Activated naive CD8-positive, alpha-beta T cell treated with anti-CD3 and anti-CD28 coated beads, Interleukin-2, amount 50 U/mL, for 24 hours (primary cell): ENCODE measurements at places on chromosomes 1 and 21.

DNA sequence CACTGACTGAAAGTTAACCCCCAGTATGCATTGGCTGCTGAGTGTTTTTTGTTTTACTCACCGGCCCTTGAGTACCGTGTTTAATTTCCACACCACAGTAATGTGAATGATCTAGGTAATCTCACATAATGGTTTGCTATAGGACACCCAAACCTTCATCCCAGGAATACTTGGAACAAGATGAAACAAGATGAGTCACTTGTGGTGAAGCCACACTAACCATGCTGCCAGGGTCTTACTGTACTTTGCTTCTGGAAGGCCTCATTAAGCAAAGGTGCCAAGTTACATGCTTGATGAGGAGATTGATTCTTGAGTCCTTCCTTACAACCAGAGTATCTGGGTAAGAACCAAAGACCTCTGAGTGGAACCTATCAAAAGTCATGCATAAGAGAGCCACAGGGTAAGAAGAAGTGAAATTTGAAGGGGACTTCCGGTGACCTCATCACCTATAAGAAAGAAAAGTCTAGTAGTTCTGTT, 163.3 kb downstream of the NRIP1 start:
- no peak overlapping the region for H3K4me3 ChIP-seq
- peaks cover 22% of the 10 kb centered on the region for H3K4me1 ChIP-seq
- H3K36me3 ChIP-seq = no peaks in the 10 kb centered on the region
- no peak for DNase-seq
- peak overlapping the region; percentile 36 for H3K27ac ChIP-seq

- peak overlapping the region; percentile 18 for H3K27ac ChIP-seq
- peak overlapping the region; percentile 79 for H3K4me3 ChIP-seq
- H3K36me3 ChIP-seq = no peaks in the 10 kb centered on the region
- peaks cover 76% of the 10 kb centered on the region for H3K4me1 ChIP-seq
- no peak for DNase-seq
These were observed 4.3 kb upstream of the LHX9 start for GRCh38 chr1:197912739-197913494.

DNA sequence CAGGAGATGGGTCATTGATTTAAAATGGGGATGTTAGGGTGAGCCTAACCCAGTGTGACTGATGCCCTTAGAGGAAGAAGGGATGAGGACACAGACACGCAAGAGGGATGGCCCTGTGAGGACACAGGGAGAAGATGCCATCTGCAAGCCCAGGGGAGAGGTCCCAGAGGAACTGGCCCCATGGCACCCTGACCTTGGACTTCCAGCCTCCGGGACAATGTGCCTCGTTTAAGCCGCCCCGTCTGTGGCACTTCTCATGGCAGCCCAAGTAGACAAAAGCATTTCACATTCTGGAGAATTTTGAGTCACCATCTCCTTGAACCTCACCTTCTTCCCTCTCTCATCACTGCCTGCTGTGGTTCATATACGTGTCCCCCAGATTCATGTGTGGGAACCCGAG, 20.1 kb upstream of the PCBP3 start:
- no peaks in the 10 kb centered on the region for H3K36me3 ChIP-seq
- H3K27me3 ChIP-seq = peaks cover 10% of the 10 kb centered on the region
- no peaks in the 10 kb centered on the region for H3K4me1 ChIP-seq
- no peak overlapping the region for H3K4me3 ChIP-seq

DNA sequence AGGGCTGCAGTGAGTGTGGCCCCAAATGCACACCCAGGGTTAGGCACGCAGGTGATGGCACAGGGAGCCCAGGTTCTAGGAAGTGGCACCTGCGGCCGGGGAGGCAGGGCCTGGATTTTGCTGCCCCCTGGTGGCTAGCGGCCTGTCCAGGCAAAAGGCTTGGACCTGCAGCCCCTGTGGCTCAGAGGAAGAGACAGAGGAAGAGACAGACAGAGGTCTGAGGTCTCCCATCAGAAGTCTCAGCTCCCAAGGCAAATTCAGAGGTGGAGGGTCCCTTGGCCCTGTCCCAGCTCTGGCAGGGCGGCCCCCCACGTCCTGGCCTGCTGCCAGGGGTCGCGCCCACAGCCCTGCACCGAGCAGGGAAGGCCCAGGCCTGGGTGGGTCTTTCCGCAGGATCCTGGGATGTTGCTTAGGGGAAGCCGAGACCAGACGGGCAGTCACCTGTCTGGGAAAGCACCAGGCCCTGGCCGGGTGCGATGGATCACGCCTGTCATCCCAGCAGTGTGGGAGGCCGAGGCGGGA, 8.0 kb upstream of the TNFRSF14 start:
- peak overlapping the region; percentile 94 for H3K27ac ChIP-seq
- H3K4me1 ChIP-seq = peaks cover 34% of the 10 kb centered on the region
- DNase-seq = peak; percentile 91
- H3K36me3 ChIP-seq = no peaks in the 10 kb centered on the region
- H3K4me3 ChIP-seq = peak overlapping the region; percentile 80

- H3K36me3 ChIP-seq = no peaks in the 10 kb centered on the region
- H3K4me3 ChIP-seq = no peak overlapping the region
- DNase-seq = no peak
- H3K4me1 ChIP-seq = peaks cover 26% of the 10 kb centered on the region
- H3K27ac ChIP-seq = peak overlapping the region; percentile 53
These were observed 5.4 kb downstream of the PAX7 start for GRCh38 chr1:18635891-18636595.

DNA sequence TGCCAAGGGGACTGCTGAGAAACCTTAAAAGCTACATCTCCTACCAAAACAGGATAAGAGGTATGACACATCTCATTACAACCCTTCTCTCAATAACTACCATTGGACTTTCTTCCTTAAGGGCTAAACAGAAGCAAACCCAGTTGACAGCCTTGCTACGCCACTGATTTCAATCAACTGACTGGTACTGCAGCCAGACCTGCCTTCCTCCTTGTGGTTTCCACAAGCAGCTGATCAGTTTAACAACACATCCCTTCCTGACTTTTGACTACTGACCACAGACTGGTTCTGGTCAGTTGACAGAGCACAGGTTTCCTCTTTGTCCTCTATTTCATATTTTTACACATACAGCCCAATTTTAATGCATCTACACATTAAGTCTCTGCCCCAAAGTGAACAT, 108.8 kb downstream of the ADAMTS1 start:
- no peaks in the 10 kb centered on the region for H3K4me1 ChIP-seq
- H3K27me3 ChIP-seq = no peaks in the 10 kb centered on the region
- DNase-seq = no peak
- no peaks in the 10 kb centered on the region for H3K36me3 ChIP-seq
- no peak overlapping the region for H3K27ac ChIP-seq
- no peak overlapping the region for H3K4me3 ChIP-seq

DNA sequence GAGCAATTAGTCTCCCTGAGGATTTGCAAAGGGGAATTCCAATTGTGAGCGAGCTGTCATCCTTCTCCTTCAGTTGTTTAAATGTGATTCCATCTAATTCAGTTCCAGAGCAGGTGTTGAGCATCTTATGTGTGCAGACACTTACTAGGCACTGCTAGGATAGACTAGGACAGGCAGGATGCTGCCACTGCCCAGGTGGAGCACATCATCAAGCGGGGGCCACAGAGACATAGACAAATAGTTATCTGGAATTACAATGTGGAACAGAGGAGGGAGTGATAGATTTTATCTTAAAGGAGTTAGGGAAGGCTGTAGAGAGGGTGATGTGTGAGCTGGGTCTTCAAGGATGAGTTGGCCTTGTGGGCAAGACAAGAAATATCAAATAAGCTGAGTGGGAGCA, 55.9 kb downstream of the CDC7 start:
- H3K27me3 ChIP-seq = no peaks in the 10 kb centered on the region
- H3K4me1 ChIP-seq = peaks cover 78% of the 10 kb centered on the region
- peak overlapping the region; percentile 92 for H3K27ac ChIP-seq

DNA sequence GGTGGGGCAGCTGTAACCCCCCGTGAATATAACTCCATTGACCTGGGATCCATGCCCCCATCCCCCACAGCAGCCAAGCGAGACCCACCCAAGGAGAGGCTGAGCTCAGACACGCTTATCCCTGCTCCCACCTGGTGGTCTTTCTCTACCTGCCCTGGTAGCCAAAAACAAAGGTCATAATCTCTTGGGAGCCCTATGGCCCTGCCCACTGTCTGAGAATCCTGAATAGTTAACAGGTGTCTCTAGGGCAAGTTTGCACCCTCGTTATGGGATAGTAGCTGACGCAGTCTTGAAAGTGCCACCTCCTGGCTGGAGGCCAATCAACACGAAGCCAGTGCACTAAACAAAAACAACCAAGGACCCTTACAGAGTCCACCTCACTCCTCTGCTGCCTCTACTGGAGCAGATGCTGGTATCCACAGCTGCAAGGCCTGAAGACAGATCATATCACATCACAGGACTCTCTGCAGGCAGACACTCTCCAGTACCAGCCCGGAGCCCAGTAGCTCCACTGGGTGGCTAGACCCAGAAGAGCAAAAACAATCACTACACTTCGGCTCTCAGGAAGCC, 134.3 kb upstream of the C1orf174 start:
- no peak overlapping the region for H3K27ac ChIP-seq
- H3K27me3 ChIP-seq = peaks cover 12% of the 10 kb centered on the region
- DNase-seq = no peak
- no peaks in the 10 kb centered on the region for H3K4me1 ChIP-seq
- no peak overlapping the region for H3K4me3 ChIP-seq

DNA sequence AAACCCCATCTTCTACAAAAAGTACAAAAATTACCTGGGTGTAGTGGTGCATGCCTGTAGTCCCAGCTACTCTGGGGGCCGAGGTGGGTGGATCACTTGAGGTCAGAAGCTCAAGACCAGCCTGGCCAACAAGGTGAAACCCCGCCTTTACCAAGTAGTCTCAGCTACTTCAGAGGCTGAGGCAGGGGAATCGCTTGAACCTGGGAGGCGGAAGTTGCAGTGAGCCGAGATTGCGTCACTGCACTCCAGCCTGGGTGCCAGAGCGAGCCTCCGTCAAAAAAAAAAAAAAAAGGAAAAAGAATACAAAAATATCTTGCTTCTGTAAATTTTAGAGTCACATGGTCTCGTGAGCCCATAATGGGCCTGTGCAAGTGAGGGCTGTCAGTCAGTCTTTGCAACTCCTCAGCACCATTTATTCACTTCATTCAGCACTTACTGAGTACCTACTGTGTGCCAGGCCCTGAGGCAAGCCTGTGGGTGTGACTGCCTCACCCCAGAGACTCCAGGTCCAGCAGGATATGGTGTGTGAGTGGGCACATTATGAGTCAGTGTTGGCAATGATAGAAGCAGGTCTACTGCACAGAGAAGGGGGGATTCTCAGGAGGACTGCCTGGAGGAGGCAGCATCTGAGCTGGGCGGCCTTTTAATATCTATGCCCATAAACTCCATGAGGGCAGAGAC, 46.8 kb upstream of the TARDBP start:
- peaks cover 22% of the 10 kb centered on the region for H3K27me3 ChIP-seq
- H3K4me1 ChIP-seq = peaks cover 21% of the 10 kb centered on the region
- H3K4me3 ChIP-seq = peak overlapping the region; percentile 49
- DNase-seq = peak; percentile 44

DNA sequence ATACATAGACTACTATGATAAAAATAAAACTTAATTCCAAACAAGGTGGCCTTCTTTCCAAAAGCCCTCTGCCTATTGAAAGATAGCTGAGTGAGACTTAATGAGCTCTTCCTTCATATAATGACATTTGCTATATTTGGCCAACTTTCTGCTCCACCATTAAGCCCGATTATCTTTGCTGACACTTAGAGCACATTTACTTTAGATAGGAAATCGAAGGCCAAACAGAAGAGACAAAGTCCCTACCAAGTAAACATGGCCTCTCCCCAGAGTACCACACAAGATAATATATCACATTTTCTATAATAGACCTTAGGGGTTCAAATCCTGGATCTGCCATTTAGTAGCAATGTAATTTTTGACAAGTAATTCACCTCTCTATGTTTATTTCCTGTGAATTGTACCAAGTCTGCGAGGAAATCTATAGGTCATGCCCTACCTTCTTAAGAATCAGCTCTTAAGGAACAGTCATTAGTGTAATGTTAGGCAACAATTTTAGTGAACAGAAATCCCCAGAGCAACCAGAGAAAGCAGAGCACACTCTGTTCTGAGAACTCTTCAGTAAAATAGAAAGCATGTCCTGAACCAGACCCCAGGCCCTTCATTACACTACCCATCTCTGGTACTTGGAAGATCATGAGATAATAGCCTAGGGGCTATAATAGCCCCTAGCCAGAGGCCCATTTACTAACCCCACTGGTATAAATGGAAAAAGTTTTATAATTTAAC, 17.3 kb upstream of the COA6 start:
- no peak for DNase-seq
- H3K27me3 ChIP-seq = no peaks in the 10 kb centered on the region
- H3K36me3 ChIP-seq = no peaks in the 10 kb centered on the region
- H3K27ac ChIP-seq = no peak overlapping the region
- peaks cover 8% of the 10 kb centered on the region for H3K4me1 ChIP-seq

- no peak overlapping the region for H3K27ac ChIP-seq
- H3K27me3 ChIP-seq = peaks cover 12% of the 10 kb centered on the region
- no peaks in the 10 kb centered on the region for H3K36me3 ChIP-seq
- no peak overlapping the region for H3K4me3 ChIP-seq
- DNase-seq = peak; percentile 10
These were observed 207.6 kb upstream of the NFIA start for GRCh38 chr1:60874718-60875117.

DNA sequence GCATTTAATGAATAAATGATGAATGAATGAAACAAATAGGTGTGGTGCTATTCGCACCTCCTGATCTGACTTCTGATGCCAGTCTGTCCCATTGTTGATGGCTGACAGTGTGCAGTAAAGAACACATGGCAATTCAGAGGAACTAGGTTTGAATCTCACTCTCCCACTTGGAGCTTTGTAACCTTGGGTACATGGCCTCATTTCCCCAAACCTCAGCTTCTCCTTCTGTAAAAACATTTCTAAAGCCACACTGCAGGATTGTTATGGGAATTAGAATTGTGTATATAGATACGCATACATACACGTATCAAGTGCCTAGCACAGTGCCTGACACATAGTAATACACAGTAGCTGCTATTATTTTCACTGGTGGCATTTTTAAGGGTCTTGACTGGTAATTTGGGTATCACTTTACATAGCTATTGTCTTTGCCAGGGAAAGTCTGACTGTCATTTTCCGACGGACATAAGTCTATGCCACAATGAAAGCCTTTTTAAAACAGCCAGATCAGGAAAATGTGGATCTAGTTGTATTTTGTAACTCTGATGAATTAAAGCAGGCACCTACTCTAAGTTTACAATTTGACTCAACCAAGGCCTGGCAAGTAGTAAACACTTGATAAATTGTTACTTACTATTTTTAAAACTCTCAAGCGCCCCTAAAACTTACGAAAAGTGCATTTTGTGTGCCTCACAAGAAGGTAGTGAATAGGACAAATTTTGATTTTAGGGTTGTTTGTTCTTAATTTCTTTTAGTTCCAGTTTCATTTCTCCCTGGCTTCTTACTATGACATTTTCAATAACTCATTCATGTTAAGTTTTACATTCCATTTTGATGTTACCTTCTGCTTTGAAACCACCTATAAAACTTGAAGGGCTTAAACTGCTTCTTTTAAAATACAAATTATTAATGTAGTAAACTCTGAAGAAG, 164.4 kb downstream of the SDCCAG8 start:
- H3K27ac ChIP-seq = no peak overlapping the region
- H3K27me3 ChIP-seq = no peaks in the 10 kb centered on the region
- peaks cover 22% of the 10 kb centered on the region for H3K36me3 ChIP-seq
- H3K4me3 ChIP-seq = no peak overlapping the region
- H3K4me1 ChIP-seq = peaks cover 35% of the 10 kb centered on the region
- no peak for DNase-seq

- peak overlapping the region; percentile 94 for H3K4me3 ChIP-seq
- DNase-seq = no peak
- peak overlapping the region; percentile 92 for H3K27ac ChIP-seq
- peaks cover 3% of the 10 kb centered on the region for H3K36me3 ChIP-seq
- peaks cover 2% of the 10 kb centered on the region for H3K27me3 ChIP-seq
- peaks cover 42% of the 10 kb centered on the region for H3K4me1 ChIP-seq
These were observed 881 bp downstream of the USP25 start for GRCh38 chr21:15730484-15731242.
